ENCODE measurements at places on chromosomes 16 and 17. TPM values are rescaled to one million over a fixed set of nuclear protein-coding genes. Genes with fewer than 3 reads are reported as not detected.

The SMTNL2 gene
- not detected for total RNA-seq

DNA sequence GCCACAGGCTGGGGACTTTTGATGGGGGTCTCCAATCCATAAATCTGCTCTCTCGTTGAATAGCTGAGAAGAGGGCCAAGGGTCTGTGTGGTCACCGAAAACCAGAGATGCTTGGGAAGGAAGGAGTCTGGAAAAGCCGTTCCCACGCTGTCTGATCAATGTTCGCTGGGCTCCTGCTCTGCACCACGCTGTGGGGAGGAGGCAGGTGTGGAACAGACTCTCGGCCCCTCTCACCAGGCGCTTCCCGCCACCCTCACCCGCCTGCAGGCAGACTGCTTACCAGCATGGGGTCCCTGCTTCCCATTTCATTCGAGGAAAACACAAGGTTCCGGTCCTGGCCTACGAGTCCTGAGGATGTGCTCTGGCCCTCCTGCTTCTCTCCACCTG is 702 bp upstream of the ALDH3A1 start:
- no peak for DNase-seq

The SYCE1L gene
- total RNA-seq = not detected

The CCDC43 gene
- total RNA-seq = 76.2 TPM

DNA sequence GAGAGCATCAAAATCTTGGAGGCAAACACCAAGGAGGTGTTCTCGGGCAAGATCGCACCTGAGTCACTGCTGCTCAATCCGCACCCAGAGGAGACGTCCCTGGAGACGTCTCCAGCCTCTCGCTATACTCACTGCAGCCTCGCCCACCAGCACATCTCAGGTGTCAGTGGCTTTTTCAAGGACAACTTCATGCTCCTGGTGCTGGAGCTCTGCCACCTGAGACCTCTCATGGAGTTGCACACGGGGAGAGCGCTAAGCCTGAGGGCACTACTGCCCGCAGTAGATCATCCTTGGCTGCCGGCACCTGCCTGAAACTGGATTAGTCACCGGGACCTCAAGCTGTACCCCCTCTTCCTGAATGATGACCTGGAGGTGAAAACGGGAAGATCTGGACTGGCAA is 2.6 kb upstream of the MBTPS1 start:
- no peak for DNase-seq

The IGF2BP1 gene
- 86.2 TPM for total RNA-seq

The CRYM gene
- total RNA-seq = not detected

DNA sequence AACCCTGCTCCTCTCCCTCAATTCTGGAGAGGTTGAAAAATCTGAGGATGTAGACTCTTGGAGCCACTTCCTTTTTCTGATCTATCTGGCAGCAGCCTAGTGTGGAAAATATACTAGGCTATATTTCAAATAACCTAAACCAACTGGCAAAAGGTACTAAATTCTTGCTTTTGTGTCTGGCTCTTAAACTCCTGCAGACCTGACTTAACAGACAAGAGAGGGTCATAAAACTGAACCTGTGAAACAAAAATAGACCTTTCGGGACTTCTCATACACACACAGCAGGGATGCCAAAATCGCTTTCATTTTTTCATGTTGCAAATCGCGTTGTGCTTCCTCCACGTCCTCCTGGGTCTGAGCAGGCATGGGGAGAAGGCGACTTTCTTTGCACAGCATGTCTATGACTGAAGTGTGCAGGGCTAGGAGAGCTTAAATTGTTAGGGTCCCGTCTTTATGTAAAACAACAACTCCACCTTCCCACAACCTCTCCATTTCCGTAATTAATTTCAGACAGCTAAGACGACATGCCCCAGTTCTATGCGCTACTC is 520.7 kb upstream of the PSMD7 start:
- no peak for DNase-seq

DNA sequence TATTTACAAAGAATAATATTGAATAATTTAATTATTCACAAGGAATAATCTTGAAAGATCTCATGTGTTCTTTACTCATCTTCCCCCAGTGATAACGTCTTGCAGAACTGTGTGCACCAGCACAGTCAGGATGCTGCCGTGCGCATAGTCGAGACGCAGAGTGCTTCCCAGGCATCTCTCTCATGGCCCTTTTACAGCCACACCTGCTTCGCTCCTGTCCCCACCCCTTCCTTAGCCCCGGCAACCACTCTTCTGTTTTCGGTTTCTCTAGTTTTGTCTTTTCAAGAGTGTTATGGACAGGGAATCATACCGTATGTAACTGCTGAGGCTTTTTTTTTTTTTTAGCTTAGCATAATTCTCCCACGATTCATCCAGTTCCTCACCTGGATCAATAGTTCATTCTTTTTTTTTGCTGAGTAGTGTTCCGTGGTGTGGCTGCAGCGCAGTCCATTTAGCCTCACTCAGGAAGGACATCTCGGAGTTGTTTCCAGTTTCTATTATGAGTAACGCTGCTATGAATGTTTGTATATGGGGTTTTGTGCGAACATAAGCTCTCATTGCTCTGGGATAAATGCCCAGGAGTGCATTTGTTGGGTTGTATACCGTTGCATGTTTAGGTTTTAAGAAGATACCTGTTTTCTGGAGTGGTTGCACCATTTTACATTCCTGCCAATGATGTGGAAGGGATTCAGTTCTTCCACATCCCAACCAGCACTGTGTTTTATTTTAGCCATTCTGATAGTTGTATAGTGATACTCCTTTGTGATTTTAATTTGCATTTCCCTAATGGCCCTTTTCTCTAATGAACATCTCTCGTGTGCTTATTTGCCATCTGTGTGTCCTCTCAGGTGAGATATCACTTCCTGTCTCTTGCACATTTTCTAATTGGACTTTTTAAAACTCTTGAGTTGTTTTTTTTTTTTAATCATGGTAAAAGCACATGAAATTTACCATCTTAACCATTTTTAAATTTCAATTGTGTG is 47.6 kb downstream of the SEC14L1 start:
- peak; percentile 55 for DNase-seq

The KRTAP9-8 gene
- total RNA-seq = not detected

DNA sequence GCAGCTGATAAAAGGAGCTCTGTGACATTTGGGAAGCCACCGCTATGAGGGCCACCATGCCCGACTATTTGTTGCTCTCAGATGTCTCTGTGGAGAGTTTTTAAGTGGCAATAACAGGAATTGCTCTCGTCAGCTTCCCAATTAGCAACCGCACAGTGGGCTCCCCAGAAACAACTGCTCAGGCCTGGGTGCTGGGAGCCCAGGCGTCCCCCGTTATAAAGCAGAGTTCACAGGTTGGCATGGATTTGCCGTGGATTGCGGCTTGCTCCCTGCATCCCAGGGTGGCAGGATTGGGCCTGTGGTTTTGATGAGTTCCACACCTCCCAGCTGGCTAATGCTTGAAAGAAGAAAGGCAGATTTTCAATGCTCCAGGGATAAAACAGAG is 289.9 kb downstream of the CPPED1 start:
- no peak for DNase-seq

- DNase-seq = no peak
Observed at GRCh38 chr16:66273644-66274334, 92.7 kb upstream of the CDH5 start.

GRCh38 chr16:57260294-57260929 is 15.4 kb downstream of the ARL2BP start:
- DNase-seq = no peak

GRCh38 chr17:41592601-41593305 is 6.1 kb upstream of the KRT14 start:
- no peak for DNase-seq

GRCh38 chr17:49290690-49291359 is 60.2 kb upstream of the PHOSPHO1 start:
- DNase-seq = peak; percentile 32

DNA sequence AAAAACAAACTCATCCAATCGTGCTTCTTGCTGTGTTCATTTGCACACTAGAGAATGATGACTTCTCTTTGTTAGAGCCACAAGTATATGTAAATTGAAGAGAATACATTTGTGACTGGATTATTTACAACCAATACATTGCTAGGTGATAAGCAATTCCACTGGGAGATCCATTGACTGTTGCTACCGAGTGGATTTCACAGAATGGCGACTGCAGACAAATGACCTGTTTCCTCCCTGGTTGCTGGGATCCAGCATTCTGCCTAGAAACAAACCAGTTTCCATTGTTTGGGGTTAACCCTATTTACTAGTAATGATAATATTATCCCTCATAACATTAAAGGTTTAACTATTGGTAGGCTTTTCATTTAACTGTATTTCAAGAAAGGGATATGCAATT is 36.9 kb upstream of the CPHXL start:
- peak; percentile 28 for DNase-seq

- DNase-seq = no peak
Observed at GRCh38 chr16:1073566-1074378, 1.2 kb downstream of the SSTR5 start.

The ENKD1 gene
- total RNA-seq = 2.1 TPM

The CA5A gene
- not detected for total RNA-seq

DNA sequence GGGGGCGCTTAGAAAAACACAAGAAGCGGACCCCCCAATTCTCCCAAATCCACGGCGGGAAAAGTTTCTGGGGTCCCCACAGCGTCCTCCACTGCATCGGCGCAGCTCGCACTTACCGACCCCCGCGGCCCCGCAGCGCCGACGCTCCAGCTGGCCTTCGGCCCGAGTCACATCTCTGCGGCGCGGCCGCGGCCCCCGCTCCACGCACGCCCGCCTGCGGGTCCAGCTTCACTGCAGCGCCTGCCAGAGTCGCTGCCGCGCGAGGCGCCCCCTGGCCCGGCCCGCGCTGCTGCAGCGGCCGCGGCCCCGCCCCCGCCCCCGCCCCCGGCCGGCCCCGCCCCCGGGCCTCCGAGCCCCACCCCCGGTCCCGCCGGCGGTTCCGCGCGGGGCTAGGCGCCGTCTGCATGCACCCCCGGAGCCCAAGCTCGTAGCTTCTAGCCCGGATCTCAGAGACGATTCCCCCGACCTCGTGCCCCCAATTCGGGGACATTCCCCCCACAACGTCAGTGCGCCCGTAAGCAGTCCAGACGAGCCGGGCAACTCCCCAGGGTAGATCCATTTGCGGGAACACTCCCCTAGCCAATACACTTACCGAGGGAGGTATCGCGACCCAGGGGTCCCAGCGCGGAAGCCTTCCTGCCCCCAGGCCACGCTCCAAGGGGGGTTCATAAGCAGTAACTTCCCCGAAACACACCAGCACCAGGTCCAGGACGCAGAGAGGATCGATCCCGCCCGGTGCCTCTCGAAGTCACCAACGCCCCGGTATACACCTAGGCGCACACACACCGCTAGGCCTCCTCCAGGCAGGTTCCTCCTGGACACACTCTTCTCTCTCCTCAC is at the start of gene GPRC5B:
Gene GPRC5B, minus strand, starts transcription at position 238 of the 840 bp plus-strand sequence. CDS start 12,003 bp downstream, outside the sequence.
- peak; percentile 50 for DNase-seq

DNA sequence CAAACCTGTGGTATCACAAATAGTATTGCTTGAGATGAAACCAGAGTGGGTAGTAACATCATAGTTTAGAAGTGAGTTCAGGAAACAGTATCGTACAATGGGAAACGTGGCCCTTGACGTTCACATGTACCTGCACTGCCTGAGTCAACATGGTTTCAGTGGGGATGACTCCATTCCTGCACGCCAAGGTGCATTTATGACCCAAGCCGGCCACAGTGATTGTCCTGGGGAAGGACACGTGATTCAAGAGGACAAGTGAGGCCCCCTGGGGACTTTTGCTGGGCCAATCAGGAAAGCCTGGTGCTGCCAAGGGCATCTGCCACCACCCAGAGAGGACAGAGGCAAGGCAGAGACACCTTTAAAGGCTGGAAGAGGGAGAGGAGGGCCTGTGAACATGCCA is 119.2 kb downstream of the AXIN2 start:
- no peak for DNase-seq

The GAST gene
- total RNA-seq = not detected

The B9D1 gene
- 50.5 TPM for total RNA-seq

DNA sequence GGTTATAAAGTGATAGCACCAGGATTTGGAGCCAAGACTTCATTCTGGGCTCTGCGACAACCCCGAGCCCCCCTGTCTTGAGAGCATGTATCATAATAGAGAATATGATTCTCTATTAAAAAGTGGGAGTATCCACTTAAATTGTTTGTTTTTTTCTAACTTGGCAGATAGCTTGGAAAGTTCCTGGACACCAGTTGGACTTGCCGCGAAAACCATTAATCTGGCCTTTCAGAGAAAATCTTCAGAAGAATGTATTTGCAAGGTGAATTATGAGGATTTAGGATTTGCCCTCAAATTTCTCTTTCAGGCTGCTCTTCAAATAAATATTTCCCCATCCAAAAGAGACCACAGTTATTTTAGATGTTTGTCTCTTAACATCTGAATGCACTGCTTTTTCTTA is 53.5 kb downstream of the MARCHF10 start:
- DNase-seq = no peak

DNA sequence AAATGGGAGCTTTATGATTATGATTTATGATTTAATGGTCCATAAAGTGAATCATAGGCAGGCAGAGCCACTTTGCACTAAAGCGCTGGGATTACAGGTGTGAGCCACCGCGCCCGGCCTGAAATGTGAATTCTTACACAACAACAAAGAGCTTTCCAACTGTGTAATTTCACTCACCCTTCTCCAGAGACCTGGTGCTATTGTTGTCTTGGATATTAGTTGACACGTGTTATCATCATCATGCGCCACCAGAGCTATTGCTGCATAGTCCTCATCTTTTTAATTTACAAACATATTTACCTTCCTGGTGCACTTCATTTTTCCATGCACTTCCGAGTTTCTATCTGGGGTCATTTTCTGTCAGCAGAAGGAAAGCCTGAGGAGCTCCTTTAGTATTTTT is 4.8 kb upstream of the UTS2R start:
- no peak for DNase-seq

The AIPL1 gene
- total RNA-seq = not detected

DNA sequence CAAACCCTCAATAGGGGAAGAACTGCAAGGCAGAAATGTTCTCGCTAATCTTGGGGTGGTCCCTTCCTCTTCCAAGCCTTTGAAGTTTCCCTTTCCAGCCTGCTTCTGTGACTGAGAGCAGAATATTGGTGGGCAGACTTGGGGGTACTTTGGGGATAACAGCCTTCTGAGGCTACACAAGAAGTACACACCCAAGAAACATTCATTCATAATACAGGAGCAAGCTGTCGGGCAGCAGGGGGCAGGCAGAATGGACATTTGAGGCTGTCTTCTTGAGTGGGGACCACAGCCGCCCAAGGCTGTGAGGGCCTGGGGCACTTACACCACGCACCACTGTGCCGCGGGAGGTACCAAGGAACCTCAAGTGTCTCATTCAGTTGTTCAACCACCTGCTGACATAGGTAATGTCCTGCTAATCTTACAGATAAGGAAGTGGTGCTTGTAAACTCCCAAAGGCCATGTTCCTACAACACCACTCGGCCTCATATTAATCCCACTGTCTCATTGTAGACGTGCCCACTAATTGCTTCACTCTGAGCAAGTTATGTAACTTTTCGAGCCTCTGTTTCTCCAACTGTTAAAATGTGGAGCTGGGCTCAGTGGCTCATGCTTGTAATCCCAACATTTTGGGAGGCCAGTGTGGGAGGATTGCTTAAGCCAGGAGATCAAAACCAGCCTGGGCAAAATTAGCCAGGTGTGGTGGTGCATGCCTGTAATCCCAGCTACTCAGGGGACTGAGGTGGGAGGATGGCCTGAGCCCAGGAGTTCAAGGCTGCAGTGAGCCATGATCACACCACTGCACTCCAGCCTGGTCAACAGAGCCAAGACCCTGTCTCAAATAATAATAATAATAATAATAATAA is 2.5 kb upstream of the MRPS23 start:
- no peak for DNase-seq

GRCh38 chr16:7746941-7747340 is 414.3 kb downstream of the RBFOX1 start:
- DNase-seq = peak; percentile 95

The KRT24 gene
- total RNA-seq = not detected

- DNase-seq = no peak
Observed at GRCh38 chr16:3548445-3548844, 28.8 kb downstream of the NLRC3 start.

Data from G401 (cell line).